ENCODE measurements at places on chromosomes 2 and 18. TPM values are rescaled to one million over a fixed set of nuclear protein-coding genes. Genes with fewer than 3 reads are reported as not detected.

Gene ANKRD23
- 3.1 TPM for total RNA-seq

Gene DSG1
- total RNA-seq, result not detected

Gene IMP4
- 158 TPM for total RNA-seq

Gene IL1B
- 0.33 TPM for total RNA-seq
